ENCODE measurements at places on chromosomes 1 and 21. TPM values are rescaled to one million over a fixed set of nuclear protein-coding genes. Genes with fewer than 3 reads are reported as not detected.
A peak's percentile ranks its signal among the peaks of the same experiment; 100 is the strongest.

DNA sequence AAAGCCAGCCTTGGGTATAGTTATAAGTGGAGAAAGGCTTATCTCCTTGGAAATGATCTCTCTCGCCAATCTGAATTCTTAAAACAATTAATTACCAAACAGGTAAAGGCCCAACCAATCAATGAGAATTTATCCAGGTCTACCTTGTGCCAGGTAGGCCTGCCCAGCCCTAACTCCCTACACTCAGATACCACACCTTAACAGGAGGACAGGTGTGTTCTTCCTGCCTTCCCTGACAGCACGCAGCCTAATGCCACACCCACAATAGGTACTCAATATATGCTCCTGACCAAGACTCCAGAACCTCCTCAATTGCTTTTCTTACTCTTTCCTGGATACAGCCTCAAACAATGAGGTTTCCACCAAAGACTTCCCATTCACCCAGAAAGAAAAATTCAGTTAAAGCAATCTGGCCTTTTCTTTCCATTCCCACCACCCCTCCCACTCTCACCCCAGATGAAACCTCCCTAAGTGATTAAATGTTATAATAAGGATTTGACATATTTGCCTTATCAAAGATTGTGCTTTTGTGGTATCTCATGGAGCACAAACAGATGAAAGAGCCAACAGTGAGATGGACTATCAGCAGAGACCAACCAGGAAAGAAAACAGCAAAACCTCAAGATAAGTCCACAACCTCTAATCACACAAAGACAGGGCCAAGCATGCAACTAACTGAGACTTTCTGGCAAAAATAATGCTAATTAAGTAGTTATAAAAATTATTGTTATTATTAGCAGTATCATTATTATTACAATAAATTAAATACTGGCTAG, 25.6 kb downstream of the TRABD2B start:
- H3K36me3 ChIP-seq: no peaks in the 10 kb centered on the region
- no peak overlapping the region for H3K4me3 ChIP-seq
- no peak overlapping the region for H3K27ac ChIP-seq
- H3K4me1 ChIP-seq: peaks cover 2% of the 10 kb centered on the region
- DNase-seq: no peak
- no peaks in the 10 kb centered on the region for H3K27me3 ChIP-seq

Gene SPRR4
- total RNA-seq: not detected

- no peak for DNase-seq
- no peak overlapping the region for H3K4me3 ChIP-seq
- H3K27ac ChIP-seq: no peak overlapping the region
- H3K27me3 ChIP-seq: no peaks in the 10 kb centered on the region
- no peaks in the 10 kb centered on the region for H3K36me3 ChIP-seq
These were observed 437.5 kb downstream of the SMYD3 start for GRCh38 chr1:246069581-246069980.

GRCh38 chr1:67020304-67020703, 33.6 kb downstream of the SLC35D1 start:
- no peak for DNase-seq
- no peaks in the 10 kb centered on the region for H3K36me3 ChIP-seq
- no peak overlapping the region for H3K4me3 ChIP-seq
- H3K27ac ChIP-seq: no peak overlapping the region
- no peaks in the 10 kb centered on the region for H3K4me1 ChIP-seq
- no peaks in the 10 kb centered on the region for H3K27me3 ChIP-seq

Gene ERVH48-1
- total RNA-seq: 17.7 TPM

DNA sequence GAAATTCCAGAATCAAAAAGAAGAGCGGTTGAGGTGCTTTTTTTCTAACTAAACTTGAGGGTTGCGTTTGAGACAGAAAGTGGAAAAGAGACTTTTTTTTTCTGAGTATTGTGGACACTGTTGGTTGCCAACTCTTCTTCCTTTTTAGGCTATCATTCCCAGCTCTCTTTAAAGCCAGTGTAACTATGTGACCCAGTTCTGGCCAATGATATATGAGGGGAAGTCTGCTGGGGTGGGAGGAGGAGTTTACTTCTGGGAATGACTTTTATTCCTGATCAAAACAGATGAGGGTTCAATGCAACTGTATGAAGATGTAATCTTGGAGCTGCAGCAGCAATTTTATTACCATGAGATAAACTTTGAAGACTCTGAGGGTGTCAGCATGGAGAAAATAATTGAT, 17.3 kb upstream of the NMNAT2 start:
- no peak for DNase-seq
- no peak overlapping the region for H3K4me3 ChIP-seq
- H3K4me1 ChIP-seq: no peaks in the 10 kb centered on the region
- H3K27me3 ChIP-seq: no peaks in the 10 kb centered on the region

Gene SV2A
- total RNA-seq: 52.9 TPM

GRCh38 chr1:155207806-155208540, at the start of gene THBS3:
THBS3 (minus strand) TSS chr1:155207897; CDS start chr1:155207876, 21 bp downstream.
- DNase-seq: no peak
- no peaks in the 10 kb centered on the region for H3K27me3 ChIP-seq
- H3K4me3 ChIP-seq: peak within 1 kb of the TSS; percentile 86
- peaks cover 13% of the 10 kb centered on the region for H3K4me1 ChIP-seq

Gene OR10J1
- total RNA-seq: not detected

Gene SAMSN1
- 3.0 TPM for total RNA-seq

GRCh38 chr1:226763905-226764264, 24.8 kb upstream of the ITPKB start:
- no peak overlapping the region for H3K27ac ChIP-seq
- peaks cover 2% of the 10 kb centered on the region for H3K4me1 ChIP-seq
- no peaks in the 10 kb centered on the region for H3K27me3 ChIP-seq
- H3K36me3 ChIP-seq: no peaks in the 10 kb centered on the region
- no peak overlapping the region for H3K4me3 ChIP-seq

GRCh38 chr1:180675586-180675985, 43.8 kb downstream of the XPR1 start:
- DNase-seq: no peak
- H3K4me3 ChIP-seq: no peak overlapping the region
- no peak overlapping the region for H3K27ac ChIP-seq
- no peaks in the 10 kb centered on the region for H3K4me1 ChIP-seq

Gene CAPN2
- 9.4 TPM for total RNA-seq

DNA sequence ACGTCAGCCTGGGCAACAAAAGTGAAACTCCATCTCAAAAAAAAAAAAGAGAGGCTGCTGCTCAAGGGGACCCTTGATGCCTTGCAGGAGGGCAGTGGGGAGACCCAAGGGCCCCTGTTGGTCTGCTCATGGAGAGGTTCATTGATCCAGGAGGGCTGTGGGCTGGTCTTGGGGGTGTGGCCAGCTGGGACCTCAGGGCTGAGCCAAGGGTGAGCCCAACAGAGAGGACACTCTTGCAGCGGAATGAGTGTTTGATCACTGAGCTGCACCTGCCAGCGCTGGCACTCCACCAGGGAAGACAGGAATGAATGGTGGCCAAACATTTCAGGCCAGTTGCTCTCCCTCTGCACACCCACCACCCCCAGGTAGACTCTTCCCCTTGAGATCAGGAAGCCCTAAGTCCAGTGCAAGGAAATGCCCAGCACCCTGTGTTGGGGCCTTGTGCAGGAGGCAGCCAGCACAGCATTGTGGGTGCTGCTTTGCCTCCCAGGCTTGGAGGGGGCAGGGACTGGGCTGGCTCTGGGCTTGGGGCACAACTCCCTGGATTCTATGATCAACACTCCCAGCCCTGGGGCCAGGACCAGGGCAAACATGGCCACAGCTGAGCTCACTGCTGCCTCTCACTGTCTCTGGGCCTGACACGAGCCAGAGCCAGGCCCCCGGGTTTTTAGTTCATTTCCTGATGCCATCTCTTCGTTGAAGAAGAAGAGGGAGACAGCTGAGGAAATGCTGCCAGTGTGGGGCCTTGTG, 50.7 kb downstream of the IRF2BP2 start:
- H3K27me3 ChIP-seq: no peaks in the 10 kb centered on the region
- H3K4me3 ChIP-seq: no peak overlapping the region
- H3K36me3 ChIP-seq: no peaks in the 10 kb centered on the region
- no peak overlapping the region for H3K27ac ChIP-seq
- no peak for DNase-seq

DNA sequence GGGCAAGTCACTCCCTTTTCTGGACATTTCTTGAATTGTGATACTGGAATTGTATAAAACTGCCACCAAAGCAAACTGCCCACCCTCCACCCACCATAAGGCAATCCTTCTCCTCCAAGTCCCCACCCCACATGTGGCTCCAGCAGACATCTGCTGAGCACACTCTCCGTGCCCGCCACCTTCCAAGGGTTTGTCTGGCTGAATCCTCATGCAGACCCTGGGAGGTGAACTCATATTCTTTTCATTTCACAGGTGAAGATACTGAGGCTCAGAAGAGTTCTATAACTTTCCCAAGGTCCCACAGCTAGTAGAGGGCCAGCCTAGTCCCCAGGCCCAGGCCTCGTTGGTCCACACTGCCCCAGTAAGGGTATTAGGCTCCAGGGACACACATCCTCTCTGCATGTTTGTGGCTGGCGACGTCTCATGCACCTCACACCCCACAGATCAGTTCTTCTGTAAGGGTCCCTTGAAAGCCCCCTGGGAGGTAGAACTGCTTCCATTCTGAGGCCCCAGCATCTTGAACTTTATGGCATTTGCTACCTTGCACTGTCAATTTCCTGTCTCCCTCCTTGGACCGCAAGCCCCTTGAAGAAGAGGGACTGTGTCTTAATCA, 14.1 kb downstream of the CNTN2 start:
- H3K27ac ChIP-seq: no peak overlapping the region
- H3K36me3 ChIP-seq: no peaks in the 10 kb centered on the region
- H3K4me3 ChIP-seq: no peak overlapping the region
- DNase-seq: no peak

DNA sequence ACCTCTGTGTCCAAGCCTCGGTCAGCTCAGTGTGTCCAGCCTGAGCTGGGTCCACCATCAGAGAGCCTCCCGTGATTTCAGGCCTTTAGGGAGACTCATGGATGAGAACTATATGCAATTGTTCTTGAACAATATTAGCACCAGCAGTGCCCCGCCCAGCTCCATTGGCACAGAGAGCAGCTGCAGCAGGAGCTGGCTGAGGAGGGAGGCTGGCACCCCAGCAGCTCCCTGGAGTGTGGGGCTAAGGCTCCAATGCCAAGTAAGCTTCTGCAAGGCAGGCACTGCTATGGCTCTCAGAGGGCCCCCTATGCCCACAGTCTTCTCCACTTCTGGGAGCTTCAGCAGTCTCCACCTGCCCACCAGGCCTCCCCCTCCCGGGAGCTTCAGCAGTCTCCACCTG, 593.3 kb downstream of the MATN1 start:
- no peak overlapping the region for H3K4me3 ChIP-seq
- no peak for DNase-seq
- H3K27me3 ChIP-seq: no peaks in the 10 kb centered on the region
- no peaks in the 10 kb centered on the region for H3K4me1 ChIP-seq
- no peak overlapping the region for H3K27ac ChIP-seq
- H3K36me3 ChIP-seq: no peaks in the 10 kb centered on the region

GRCh38 chr1:155971910-155972809, 6.2 kb downstream of the ARHGEF2 start:
- H3K27me3 ChIP-seq: no peaks in the 10 kb centered on the region
- no peak overlapping the region for H3K4me3 ChIP-seq

GRCh38 chr1:228984646-228985631, 249.7 kb downstream of the RHOU start:
- no peak for DNase-seq
- no peaks in the 10 kb centered on the region for H3K36me3 ChIP-seq
- H3K27me3 ChIP-seq: no peaks in the 10 kb centered on the region

Gene SPATA46
- total RNA-seq: not detected

DNA sequence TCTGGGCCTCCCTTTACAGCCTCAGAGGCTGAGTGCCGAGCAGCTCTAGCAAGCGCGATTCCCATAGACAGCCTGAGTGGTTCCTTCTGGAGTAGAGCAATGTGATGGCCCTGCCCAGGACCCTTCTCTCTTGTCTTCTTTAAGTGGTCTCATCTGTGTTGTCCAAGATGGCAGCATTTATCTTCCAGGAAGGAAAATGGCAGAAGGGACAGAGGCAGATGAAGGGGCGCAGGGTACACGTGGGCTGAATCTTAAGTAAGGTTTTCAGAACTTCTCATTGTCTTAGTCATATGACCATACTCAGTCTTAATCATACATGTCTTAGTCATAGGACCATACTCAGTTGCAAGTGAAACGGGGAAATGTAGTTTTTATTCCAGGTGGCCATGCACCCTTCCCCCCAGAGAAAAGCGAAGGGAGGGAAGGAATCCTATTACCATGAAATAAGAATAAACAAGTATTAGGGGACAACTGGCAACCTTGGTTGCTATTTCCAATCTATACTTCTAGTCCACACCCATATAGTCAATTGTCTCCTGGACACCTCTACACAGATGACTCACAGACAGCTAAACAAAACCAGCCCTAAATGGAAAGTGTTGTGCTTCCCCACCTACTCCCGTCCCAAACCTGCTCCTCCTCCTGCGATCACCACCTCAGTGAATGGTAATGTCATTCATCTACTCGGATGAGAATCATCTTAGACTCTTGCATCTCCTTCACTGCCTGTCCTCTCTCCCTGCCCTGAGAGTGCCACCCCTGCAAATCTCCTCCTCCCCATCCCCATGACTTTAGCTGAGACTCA, 13.3 kb downstream of the OVAAL start:
- no peak overlapping the region for H3K4me3 ChIP-seq
- H3K4me1 ChIP-seq: no peaks in the 10 kb centered on the region
- H3K36me3 ChIP-seq: no peaks in the 10 kb centered on the region
- H3K27me3 ChIP-seq: no peaks in the 10 kb centered on the region

GRCh38 chr21:17532292-17532691, 19.4 kb downstream of the CXADR start:
- no peaks in the 10 kb centered on the region for H3K27me3 ChIP-seq
- no peaks in the 10 kb centered on the region for H3K36me3 ChIP-seq
- DNase-seq: no peak
- no peak overlapping the region for H3K27ac ChIP-seq
- no peak overlapping the region for H3K4me3 ChIP-seq

GRCh38 chr1:24155011-24155782, 12.3 kb upstream of the IL22RA1 start:
- peaks cover 9% of the 10 kb centered on the region for H3K36me3 ChIP-seq
- DNase-seq: no peak
- 0 out of 2 replicates have a peak overlapping the region, but pooled peaks have one; percentile 7 for H3K27ac ChIP-seq
- no peaks in the 10 kb centered on the region for H3K27me3 ChIP-seq
- no peak overlapping the region for H3K4me3 ChIP-seq

DNA sequence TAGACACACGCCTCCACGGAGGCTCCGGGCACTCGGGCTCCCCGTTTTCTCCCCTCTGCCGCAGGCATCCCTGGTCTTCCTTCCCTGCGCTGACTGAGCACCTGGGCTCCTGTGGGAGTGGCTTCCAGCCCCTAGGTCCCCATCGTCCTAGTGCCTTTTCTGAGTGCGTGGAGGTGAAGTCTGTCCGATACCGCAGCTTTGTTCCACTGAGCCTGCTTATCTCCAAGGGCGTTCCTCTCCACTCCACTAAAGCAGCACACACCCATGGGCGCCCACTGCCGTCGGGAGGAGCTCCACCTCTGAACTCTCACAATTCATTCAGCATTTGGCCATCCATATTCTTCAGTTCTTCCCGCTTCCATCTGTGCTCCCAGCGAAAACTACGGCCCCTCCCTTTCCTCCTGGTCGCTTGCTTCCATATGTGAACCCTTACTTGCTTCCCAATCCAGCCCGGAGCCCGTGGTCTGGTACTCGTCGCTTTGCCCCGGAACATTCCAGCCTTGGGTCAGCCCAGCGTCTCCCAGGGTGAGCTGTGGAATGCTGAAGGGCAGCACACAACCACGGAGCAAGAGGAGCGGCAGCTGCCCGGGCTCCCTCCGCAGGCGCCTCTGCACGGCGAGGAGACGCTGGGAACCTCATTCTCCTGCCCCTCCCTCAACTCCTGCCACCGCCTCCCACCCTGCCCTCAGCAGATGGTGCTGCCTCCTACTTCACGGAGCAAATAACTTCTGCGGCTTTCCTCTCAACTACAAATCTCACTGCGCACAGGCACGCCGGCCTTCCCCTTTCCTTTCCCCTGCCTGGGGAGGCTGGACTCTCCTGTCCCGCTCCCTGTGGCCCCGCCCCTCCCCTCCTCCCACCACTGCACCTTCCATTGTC, 27.5 kb downstream of the ATP8B2 start:
- H3K4me3 ChIP-seq: peak overlapping the region; percentile 77
- DNase-seq: no peak

Gene CATSPERE
- total RNA-seq: 0.45 TPM
